ENCODE measurements at places on chromosomes 4 and X.

- no peak for DNase-seq
Measured at GRCh38 chr4:106409901-106410889, 41.6 kb upstream of the GIMD1 start.

- no peak for DNase-seq
Measured at GRCh38 chr4:152925851-152926250, 10.3 kb upstream of the FHDC1 start.

DNA sequence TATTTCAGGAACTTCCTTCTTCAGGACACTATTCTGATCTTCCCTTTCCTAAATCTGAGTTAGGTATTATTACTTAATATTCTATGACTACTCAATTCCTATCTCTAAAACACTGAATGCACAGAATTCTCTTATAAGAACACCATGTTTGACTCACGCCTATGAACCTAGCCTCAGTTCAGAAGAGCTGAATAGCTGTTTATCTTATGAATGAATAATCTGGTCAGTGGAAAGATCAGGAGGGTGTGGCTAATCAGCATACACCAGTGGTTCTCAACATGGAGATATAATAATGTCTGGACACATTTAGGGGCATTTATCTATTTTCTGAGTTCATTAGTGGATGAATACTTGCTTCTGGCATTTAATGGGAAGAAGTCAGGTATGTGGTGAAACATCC lies 24.2 kb downstream of the EPHA5 start:
- DNase-seq = no peak

GRCh38 chr4:127732623-127733328 lies 2.6 kb downstream of the SLC25A31 start:
- no peak for DNase-seq

DNA sequence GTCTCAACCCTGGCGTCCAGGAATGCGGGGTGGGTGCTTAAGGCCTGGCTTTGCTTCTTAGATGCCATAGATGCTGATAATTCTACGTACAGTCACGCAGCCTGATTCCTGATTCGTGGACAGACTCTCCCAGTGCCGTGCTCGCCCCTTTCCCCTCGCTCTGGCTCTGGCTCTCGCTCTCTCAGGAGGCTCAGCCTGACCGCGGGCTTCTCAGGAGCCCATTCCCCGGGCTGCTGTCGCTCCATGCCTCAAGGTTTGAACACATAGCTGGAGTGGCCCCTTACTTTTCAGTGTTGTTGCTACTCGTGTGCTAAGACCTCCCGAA lies 59.2 kb upstream of the ZC4H2 start:
- DNase-seq = no peak

GRCh38 chrX:110915111-110915510 lies 119.5 kb upstream of the CHRDL1 start:
- no peak for DNase-seq

DNA sequence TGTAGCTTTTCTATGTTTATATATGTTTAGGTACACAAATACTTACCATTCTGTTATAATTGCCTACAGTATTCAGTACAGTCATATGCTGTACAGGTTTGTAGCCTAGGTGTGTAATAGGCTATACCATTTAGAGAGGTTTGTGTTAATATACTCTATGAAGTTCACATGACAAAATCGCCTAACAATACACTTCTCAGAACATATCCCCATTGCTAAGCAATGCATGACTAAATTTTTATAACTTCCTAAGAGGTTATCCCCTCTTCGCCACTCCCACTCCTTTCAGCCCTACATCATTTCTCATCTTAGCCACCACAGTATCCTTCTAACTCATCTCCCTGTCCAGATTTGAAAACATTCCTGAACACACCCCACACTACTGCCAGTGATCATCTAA lies 83.7 kb upstream of the ZCCHC13 start:
- no peak for DNase-seq

GRCh38 chr4:22692736-22693135 lies at the start of gene GBA3:
Gene GBA3 (plus strand): TSS chr4:22692937.
- no peak for DNase-seq

DNA sequence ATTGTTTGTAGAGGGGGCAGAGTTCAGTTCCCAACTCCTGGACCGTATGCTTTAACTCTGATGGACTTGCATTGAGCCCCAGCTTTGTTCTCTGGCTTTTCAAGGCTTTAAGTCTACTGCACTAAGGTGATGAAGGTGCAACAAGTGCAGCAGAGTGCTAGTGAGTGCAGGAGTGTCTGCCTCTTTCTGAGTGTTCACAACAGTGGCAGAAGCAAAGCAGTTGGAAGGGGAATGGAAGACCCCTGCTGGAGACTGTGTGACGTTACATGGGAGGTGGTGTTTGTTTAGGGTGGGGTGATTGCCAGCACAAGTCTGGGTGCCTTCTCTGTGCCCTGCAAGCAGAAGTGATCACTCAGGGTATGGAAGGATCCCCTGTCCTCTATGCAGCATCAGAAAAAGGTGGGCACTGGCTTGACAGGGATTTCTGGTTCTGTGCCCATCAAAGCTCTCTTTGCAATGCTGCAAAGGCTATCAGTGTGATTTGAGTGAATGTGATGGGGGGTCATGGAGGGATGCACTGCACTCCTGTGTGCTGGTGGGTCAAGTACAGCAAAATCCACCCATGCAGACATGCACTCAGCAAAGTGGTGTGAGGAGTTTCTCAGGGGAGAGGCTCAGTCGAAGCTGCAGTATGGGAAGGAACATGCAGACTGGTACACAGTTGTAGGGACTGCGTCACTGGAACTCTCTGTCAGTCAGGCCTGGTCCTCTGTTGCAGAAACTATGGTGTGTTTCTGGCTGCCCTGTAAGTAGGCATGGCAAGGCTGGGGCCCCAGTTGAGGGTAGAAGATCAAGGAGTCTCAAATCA lies 70.9 kb upstream of the UGT2B7 start:
- DNase-seq = no peak

DNA sequence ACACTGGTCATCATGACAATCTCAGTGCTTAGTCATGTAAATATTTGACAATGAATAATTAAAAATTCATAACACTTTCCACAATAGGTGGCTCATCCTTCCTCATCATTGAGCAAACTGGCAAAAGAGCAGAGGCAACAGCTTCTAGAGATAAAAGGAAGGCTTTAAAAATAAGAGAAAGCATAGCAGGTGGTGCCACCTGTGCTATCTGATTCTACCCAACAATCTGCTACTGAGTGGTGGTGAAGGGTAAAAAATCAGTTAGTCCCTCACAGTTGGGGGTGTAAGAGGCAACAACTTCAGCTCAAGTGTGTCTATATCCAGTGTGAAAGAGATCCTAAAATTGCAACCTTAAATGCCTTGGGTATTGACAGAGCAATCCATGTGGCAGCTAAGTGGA lies 280.1 kb upstream of the PPARGC1A start:
- no peak for DNase-seq

GRCh38 chr4:115165503-115165902 lies 52.1 kb upstream of the NDST4 start:
- DNase-seq = no peak

DNA sequence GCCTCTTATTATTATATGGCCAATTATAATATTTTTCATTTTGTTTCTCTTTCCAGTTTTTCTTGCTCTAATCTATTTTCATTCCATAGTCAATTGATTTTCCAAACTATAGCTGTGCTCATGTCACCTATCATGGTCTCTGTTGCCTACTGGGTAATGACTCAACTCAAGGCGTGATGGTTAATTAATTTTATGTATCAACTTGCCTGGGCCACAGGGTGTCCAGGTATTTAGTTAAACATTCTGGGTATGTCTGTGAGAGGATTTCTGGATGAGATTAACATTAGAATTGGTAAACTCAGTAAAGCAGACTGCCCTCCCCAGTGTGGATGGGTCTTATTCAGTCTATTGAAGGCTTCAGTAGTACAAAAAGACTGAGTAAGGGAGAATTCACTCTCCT lies 9.9 kb downstream of the FHIP1A start:
- DNase-seq = no peak

- DNase-seq = no peak
Measured at GRCh38 chr4:8593264-8594096, 915 bp downstream of the CPZ start.

DNA sequence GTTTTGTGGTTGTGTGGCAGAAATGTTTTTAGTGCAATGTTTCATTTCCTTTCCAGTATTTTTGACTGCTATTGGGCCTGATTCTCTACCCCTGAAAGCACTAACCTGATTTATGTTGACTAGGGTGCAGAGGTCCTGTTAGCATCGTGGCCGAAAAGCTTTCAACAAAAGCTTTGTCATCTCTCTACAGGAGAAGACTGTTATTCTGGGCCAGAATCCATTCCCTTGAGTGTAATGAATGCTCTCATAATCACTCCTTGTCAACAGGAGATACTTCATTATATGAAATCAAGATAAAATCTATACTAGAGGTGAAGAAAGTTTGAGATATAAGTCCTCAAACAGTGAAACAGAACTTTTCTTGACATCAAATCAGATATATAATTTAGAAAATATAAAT lies 195.5 kb downstream of the ZNF330 start:
- DNase-seq = no peak

DNA sequence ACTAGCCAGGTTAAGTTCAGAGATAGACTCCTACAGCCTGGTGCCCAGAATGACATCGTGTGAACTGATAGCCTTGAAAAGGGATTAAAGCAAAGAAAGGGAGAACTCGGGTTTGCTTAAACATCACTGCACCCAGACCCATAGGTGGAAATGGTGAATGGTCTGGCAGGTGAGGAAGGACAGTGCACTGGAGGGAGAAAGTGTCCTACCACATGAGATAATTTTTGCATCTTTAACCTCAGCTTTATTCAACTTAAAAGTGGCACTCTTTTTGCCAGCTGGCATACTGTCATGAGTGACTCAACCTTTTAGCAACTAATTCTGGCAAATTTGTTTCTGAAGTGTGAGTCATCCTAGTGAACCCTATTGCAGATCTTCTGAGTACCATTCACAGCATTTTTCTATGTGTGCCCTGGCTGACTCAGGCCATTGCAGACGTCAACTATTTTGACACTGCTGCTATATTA lies 53.0 kb upstream of the DAPP1 start:
- no peak for DNase-seq

DNA sequence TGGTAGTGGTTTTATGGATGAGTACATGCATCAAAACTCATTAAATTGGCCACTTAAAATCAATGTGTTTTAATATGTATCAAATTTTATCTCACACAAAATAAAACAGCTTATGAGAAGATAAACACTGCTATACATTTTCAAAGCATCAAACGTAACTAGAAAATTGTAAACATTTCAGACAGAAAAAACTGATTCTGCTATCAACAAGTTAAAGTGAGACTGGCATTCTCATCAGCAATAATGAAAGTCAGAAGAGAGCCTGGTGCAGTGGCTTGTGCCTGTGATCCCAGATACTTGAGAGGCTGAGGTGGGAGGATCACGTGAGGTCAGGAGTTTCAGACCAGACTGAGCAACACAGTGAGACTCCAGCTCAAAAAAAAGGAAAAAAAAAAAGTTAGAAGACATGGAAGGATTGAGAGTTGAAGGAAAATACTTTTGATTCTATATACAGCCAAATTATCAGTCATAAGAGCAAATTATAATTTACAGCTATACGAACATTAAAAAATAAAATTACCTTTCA lies 2.9 kb downstream of the TBCK start:
- DNase-seq = no peak
